ENCODE measurements at places on chromosomes 5 and 9.

- no peak for DNase-seq
Observed at GRCh38 chr9:128636024-128636390, 20.6 kb downstream of the DYNC2I2 start.

DNA sequence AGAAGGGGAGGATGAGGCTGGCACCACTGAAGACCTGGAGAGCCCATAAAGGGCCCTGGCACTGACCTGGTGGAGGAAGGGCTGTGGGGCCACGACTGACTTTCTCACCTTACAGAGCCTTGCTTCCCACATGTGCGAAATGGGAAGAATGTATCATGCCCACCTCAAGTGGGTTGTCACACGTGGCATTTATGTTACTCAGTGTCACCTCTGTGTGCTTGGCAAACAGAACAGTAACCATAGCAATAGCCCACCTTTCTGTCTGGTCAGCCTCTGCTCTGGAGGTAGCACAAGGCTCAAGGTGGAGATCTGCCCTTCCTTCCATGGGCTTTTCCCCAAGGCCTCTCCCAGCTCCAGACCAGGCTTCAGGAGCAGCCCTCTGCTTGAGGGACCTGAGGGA is 16.7 kb downstream of the TCF7 start:
- DNase-seq: no peak

- no peak for DNase-seq
Observed at GRCh38 chr9:17330097-17330496, 195.3 kb downstream of the CNTLN start.

- no peak for DNase-seq
Observed at GRCh38 chr5:18967637-18968036, 1020.4 kb downstream of the CDH18 start.

DNA sequence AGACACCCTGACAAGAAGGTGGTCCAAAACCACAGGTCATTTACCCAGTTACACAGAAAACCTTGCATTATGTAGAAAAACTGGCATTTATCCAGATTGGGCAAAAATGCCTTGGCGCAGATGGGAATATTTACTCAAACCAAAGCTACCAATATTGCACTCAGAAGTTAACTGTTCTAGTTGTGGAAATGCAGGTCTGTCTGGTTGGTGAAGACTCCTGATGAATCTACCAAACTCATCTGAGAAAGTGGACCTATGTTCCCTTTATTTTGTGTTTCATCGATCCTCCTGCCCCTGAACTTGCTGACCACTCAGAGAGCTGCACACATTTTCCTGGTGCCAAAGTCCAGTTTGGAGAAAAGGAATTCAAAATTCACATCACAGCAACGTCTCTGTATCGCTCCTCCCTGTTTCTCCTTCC is 85.2 kb upstream of the ALDH1A1 start:
- no peak for DNase-seq

DNA sequence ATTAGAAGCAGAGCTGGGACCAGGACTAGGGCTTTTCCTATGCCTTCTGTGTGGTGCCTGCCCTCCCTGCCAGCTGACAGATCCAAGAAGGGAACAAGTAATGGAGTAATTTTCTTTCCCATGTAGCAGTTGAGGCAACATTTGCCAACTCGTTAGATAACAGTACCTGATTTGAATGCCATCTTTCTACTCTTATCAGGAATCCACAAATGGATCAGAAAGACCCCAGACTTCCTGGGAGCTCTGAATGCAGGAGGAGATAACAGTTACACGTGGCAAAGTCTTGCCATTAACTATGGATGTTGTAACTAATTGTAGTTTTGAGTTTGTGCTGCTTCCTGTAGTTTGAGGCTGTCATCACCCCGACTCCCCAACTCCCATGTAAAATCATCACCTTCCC is 39.2 kb downstream of the RCL1 start:
- no peak for DNase-seq

DNA sequence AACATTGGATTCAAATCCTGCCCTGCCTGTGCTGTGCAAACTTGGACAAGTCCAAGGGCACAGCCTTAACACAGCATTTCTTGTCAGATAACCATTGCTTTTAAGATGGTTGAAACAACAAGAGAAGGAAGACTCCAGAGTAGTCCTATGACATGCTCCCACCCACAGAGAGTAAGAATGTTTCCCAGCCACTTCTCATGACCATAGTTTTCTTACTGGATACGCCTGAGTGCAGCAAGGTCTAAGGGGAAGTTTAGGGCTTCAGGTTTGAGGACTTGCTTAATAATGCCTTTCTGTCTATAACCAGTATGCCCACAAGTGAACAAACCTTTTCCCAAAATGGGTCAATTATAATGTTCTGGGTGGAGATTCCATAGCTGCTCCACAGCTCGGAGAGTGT is 126.4 kb downstream of the SLF1 start:
- no peak for DNase-seq

- DNase-seq: no peak
Observed at GRCh38 chr5:139058121-139058520, 140.0 kb downstream of the SIL1 start.

DNA sequence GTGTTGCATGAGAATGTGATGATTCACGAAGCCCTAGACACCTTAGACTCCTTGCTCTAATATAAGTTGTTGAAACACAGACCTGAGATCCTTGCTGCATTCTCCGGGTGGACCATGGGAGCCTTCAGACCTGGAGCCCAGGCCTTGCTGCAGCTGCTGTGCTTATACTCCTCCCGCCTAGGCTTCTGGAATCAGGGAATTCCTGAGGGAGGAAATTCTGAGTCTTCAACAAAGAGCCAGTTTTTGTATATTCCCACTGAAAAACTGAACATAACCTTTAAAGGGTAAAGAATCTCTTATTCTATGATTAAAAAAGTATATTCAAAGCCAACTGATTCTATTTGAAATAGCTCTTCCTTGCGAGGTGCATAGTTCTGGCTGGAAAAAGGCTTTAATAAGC is 245.1 kb upstream of the ELAVL2 start:
- no peak for DNase-seq

GRCh38 chr5:146441896-146442295 is 5.2 kb upstream of the TCERG1 start:
- DNase-seq: no peak

DNA sequence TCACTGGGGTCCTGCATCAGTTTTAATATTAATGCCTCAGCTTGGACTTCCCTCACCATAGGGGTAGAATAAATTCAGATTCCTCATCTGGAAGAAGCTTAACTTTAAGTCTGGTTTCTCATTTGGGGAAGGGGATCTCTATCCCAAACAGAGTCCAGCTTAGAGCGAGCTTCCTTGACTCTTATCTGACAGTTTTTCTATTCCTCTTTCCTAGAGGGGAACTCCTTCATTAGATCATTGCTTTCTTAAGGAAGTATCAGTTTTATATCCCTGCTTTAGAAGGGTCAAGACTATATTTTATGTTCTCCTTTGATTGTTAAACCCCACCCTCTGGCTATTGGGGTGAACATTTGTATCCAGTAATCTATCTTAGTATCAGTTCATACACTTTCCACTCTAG is 24.2 kb upstream of the CDC42SE2 start:
- no peak for DNase-seq

Data from activated CD8-positive, alpha-beta T cell treated with anti-CD3 and anti-CD28 coated beads, Interleukin-2, amount 10 ng/mL, durations not matched to agents 7 days and 5 days (primary cell).